Activated naive CD8-positive, alpha-beta T cell treated with anti-CD3 and anti-CD28 coated beads, Interleukin-2, amount 10 ng/mL, durations not matched to agents 7 days and 5 days (primary cell): ENCODE measurements at places on chromosomes 2 and 18. TPM values are rescaled to one million over a fixed set of nuclear protein-coding genes. Genes with fewer than 3 reads are reported as not detected.

Gene AAMP
- total RNA-seq: 51.7 TPM

Gene STARD6
- not detected for total RNA-seq

Gene SPC25
- 40.0 TPM for total RNA-seq

Gene ETAA1
- total RNA-seq: 14.1 TPM

- no peak overlapping the region for H3K4me3 ChIP-seq
- no peaks in the 10 kb centered on the region for H3K36me3 ChIP-seq
- H3K4me1 ChIP-seq: peaks cover 4% of the 10 kb centered on the region
- no peak for DNase-seq
- H3K27ac ChIP-seq: no peak overlapping the region
- no peaks in the 10 kb centered on the region for H3K27me3 ChIP-seq
Observed at GRCh38 chr18:11969904-11970835, 11.1 kb upstream of the IMPA2 start.

DNA sequence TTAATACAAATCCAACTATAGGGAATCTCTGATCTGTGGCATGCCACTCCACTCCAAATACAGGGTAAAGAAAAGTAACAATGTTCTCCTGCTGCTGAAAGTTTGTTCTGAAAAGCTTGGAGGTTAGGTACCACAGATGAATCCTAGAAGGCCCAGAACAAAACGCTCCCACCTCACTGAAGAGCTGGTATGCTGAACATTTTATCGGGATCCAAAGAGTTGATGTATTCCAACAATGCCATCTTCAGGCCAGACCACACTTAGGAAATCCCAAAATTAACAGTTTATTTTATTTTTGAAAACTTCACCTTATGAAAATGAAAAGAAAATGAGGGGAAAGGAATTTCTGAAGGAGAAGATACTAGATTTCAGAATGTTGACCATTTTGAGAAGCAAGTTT, 145.1 kb upstream of the CDH19 start:
- no peak for DNase-seq
- H3K4me1 ChIP-seq: no peaks in the 10 kb centered on the region
- no peaks in the 10 kb centered on the region for H3K36me3 ChIP-seq
- no peaks in the 10 kb centered on the region for H3K27me3 ChIP-seq
- H3K4me3 ChIP-seq: no peak overlapping the region

DNA sequence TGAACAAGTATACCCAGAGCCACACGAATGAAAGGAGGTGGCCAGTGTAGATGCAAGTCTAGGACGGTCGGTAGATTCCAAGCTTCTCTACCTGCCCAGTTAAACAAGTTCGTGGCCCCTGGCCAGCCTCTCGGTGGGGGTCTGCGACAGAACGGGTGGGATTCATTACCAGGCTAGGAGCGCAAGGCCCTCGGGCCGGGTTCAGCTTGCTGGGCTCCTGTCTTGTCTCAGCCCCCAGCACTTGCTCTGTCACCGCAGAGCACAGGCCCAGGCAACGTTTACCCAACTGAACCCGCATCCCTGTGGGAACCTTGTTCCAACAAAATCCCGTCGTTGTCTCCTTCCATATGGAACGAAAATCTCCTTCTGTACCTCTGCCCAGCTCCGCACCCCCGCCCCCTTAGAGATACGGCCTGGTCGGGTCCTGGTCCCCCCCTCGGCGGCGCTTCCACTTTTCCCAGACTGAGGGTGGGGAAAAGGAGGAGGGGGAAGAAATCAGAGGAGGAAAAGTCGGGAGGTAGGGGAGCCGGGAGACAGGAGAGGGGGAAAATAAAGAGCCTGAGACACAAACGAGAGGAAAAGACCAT, 1.9 kb upstream of the EMX1 start:
- DNase-seq: no peak
- no peak overlapping the region for H3K27ac ChIP-seq
- peaks cover 23% of the 10 kb centered on the region for H3K4me1 ChIP-seq
- peaks cover 76% of the 10 kb centered on the region for H3K27me3 ChIP-seq
- H3K4me3 ChIP-seq: peak overlapping the region; percentile 10

DNA sequence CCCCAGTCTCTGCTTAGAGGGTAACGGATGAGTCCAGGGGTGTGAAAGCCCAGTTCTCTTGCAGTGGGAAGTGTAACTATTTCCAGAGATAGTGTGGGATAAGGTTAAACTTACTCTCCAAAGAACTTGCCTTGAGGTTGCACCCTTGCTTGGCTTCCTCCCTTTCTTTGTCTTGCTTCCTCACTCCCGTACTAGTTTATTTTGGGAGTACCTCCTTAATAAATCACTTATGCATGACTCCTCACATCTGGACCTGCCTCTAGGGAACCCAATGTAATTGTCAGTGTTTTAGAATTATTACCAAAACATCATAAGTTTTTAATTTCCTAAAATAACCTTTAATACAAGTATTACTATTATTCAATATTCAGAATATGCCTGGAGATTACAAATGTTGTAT, 35.2 kb downstream of the CPO start:
- no peaks in the 10 kb centered on the region for H3K36me3 ChIP-seq
- peaks cover 4% of the 10 kb centered on the region for H3K4me1 ChIP-seq
- H3K27ac ChIP-seq: no peak overlapping the region
- H3K27me3 ChIP-seq: peaks cover 8% of the 10 kb centered on the region

- DNase-seq: no peak
- no peak overlapping the region for H3K4me3 ChIP-seq
- H3K27me3 ChIP-seq: no peaks in the 10 kb centered on the region
- no peaks in the 10 kb centered on the region for H3K36me3 ChIP-seq
Observed at GRCh38 chr18:72849671-72850070, 18.1 kb downstream of the NETO1 start.

DNA sequence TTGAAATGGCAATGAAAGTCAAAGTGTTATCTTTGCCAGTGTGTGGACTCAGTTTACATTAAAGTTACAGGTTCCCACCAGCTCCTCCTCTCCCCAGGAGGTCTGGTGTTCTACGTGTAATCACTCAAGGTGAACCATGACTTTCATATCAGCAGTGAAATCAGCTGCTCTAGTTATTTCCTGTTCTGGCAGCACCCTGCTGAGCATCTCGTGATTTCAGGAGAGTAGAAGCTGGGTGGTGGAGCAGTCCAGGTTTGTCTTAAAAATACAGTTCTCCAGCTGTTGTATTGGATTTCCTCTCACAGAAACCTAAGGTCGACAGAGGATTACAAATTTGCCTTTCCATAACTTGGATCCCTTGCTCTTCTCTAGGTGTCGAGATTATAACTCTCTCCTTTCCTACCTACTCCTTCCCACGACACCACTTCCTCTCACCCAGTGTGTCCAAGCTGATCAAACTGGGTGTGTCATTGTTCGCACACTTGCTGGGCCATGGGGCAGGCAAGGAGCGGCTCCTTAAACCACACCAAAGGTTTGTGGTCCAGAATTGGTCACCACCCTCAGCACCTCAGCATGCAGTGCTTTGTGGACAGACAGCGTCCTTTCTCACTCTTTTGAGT, 13.0 kb upstream of the ARHGAP25 start:
- peaks cover 68% of the 10 kb centered on the region for H3K4me1 ChIP-seq
- H3K36me3 ChIP-seq: no peaks in the 10 kb centered on the region
- H3K27ac ChIP-seq: peak overlapping the region; percentile 89
- peak overlapping the region; percentile 78 for H3K4me3 ChIP-seq
- DNase-seq: no peak
- no peaks in the 10 kb centered on the region for H3K27me3 ChIP-seq
